ENCODE measurements at places on chromosomes 13 and 19.
A peak's percentile ranks its signal among the peaks of the same experiment; 100 is the strongest.

DNA sequence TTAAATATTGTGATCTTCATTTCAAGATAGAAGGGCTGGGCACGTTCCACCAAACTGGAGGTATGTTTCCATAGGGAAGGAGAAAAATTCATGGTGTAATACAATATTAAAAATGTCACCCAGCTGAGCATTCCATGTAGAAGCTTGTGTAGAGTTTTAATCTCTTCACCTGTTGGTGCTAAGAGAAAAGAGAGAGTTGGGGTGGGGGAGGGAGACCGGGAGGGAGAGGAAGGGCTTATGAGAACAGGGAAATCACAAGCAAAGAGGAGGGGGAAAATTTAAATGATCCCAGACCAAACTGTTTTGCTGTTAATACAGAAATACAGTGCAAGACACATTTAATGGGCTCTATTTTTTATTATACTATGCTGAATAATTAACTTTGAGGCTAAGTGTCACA lies 345.8 kb downstream of the ZNF536 start:
- no peak for DNase-seq

GRCh38 chr19:19782783-19783182 lies 38.8 kb downstream of the ZNF506 start:
- no peak for DNase-seq

GRCh38 chr13:29676535-29676934 lies 81.0 kb upstream of the SLC7A1 start:
- no peak for DNase-seq

DNA sequence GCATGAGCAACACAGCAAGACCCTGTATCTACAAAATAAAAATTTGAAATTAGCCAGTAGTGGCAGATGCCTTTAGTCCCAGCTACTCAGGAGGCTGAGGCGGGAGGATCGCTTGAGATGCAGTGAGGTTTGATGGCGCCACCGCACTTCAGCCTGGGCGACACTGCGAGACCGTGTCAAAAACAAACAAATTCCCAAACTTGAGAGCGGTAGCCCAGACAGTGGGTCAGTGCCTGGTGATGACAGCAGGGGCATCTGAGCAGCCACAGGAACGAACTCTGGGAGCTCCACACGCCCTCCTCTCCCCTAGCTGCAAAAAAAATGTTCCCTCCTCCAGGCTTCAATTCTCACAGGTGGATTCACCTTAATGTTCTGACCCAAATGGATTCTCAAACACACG lies 14.1 kb downstream of the ZNF490 start:
- no peak for DNase-seq

DNA sequence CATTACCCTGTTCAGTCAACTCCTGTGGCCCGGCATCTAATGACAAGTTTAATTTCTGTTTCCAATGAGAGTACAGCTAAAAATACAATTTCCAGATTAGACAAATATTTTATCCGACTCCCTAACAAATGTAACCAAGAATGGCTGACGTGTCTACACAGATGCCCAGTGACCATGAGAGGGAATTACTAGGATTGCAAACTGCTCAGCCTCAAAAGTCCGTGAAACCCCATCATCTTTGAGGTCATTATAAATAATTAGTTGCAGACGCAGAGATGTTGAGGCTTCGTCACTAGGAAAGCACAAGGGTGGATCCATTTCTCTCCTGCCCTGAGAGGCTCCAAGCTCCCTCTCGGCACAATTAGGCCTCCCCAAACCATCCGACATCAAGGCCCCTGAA lies 104.1 kb upstream of the ZNF507 start:
- DNase-seq = no peak

- DNase-seq = no peak
These were observed 53.2 kb downstream of the CELF5 start for GRCh38 chr19:3277649-3278048.

GRCh38 chr19:5563008-5563431 lies 4.7 kb downstream of the TINCR start:
- no peak for DNase-seq

- DNase-seq = no peak
These were observed 10.9 kb downstream of the ZNF264 start for GRCh38 chr19:57202160-57202559.

DNA sequence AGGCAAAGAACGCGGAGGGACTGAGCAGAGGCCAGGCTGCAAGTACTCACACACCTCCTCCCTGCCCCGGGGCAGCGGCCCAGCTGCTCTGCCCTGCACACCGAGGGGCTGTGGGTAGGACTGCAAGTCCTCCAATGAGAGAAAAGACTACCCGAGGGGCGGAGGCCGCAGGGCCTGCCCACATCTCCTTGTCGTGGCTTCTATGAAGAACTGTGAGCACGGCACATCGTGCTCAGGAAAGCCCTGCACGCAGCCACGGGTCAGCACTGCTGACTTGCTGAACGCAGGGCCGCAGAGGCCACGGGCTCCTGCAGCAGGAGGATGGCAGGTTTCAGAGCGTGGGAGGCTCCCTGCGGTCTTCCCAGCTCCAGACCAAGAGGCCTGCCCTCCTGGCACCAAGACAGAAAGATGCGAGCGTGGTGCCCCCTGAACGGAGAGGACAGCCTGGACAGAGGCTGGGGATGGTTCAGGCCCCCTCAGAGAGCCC lies 37.4 kb downstream of the CEBPG start:
- DNase-seq = no peak

- DNase-seq = no peak
These were observed 76.0 kb downstream of the ZNF557 start for GRCh38 chr19:7145494-7145893.

- DNase-seq = no peak
These were observed 2.9 kb downstream of the PLEKHG2 start for GRCh38 chr19:39415111-39416046.

DNA sequence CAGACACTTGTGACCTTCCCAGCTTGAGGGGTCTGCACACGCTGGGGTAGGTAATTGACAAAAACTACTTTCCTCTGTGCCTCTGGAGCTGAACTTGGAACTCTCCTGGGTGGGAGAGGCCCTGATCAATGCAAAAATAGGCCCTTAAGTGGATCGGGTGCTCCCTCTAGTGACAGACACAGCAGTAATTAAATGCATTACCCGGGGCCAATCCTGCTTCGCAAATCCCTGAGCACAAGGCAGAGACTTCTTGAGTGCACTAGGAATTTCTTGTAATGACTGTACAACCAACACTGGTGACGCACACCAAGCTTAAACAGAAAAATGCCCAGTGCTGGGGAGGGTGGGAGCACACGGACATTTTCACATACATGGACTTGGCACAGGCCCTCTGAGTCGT lies 10.6 kb upstream of the UBE2S start:
- DNase-seq = no peak

DNA sequence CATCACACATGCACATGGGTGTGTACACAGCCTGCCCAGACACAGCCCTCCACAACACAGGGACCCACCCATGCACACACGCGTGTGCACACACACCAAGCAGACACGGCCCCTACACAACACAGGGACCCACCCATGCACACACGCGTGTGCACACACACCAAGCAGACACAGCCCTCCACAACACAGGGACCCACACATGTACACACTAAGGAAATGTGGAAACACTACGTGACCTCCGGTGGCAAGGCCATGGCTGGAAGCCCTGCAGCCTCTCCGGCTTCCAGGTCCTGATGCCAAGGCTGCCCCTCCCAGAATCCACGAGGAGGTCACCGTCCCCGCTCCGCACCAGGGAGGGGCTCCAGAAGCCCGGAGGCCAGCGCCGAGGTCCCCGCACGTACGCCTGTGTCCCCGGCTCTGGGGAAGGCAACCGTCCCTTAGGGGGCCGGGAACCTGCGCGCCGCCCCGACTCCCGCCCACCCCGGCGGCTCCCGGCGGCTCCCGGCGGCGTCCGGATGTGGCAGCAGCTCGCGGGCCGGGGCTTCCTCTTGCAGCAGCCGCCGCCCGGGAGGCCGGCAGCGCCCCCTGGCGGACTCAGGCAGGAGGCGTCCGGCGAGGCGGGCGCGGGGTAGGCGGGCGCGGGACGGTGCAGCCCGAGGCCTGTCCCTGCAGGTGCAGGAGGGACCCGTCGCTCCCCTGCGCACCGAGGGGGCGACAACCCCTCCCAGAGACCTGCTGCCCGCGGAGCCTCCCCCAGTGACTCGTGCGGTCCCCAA lies 29.8 kb upstream of the GRTP1 start:
- peak; percentile 31 for DNase-seq

- DNase-seq = no peak
These were observed 18.1 kb upstream of the NDUFS7 start for GRCh38 chr19:1365319-1366269.

DNA sequence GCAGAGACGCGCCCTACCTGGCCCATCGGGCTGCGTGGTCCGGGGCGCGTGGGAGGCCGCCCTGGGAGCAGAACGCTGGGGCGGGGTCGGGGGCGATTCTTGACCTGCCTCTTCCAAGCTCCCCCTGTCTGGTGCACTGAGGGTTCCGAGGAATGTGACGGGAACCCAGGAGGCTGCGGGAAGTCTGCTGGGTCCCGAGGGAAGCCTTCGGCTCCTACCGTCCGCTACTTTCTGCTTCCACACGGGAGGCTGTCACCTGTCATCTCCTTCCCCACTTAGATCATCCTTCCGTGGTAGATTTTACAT lies 781 bp upstream of the SPRYD7 start:
- DNase-seq = no peak

DNA sequence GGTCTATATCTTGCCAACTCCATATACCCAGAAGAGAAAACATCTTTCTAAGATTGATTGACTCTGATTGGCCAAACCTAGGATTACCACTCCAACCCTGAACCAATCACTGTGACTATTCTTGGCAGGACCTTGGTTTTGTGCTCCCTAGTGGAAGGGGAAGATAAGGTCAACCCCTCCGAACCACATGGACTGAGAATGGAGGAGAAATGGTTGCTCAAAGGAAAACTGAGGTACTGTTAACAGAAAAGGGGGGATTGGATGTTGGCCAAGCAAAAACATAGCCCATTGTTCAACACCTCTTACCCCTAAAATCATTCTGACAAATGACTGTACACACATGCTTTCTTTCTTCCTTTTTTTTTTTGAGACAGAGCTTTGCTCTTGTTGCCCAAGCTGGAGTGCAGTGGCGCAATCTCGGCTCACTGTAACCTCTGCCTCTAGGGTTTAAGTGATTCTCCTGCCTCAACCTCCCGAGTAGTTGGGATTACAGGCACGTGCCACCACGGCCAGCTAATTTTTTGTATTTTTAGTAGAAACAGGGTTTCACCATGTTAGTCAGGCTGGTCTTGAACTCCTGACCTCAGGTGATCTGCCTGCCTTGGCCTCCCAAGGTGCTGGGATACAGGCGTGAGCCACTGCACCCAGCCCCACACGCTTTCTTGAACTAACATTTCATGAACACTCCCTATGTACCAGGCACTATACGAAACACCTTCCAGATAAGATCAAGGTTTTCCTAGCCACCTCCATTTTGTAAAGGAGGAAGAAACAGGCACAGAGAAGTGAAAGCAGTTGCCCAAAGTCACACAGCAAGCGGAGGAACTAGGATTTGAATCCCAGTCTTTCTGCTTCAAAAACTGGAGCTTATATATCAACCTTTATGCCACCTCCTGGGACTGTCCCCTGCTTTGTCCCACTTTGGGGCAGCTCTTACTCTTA lies 6.5 kb downstream of the MEIOSIN start:
- DNase-seq = no peak

GRCh38 chr19:33306853-33307792 lies 4.8 kb upstream of the CEBPA start:
- no peak for DNase-seq

GRCh38 chr13:104411141-104411765 lies 1345.0 kb upstream of the SLC10A2 start:
- DNase-seq = no peak

DNA sequence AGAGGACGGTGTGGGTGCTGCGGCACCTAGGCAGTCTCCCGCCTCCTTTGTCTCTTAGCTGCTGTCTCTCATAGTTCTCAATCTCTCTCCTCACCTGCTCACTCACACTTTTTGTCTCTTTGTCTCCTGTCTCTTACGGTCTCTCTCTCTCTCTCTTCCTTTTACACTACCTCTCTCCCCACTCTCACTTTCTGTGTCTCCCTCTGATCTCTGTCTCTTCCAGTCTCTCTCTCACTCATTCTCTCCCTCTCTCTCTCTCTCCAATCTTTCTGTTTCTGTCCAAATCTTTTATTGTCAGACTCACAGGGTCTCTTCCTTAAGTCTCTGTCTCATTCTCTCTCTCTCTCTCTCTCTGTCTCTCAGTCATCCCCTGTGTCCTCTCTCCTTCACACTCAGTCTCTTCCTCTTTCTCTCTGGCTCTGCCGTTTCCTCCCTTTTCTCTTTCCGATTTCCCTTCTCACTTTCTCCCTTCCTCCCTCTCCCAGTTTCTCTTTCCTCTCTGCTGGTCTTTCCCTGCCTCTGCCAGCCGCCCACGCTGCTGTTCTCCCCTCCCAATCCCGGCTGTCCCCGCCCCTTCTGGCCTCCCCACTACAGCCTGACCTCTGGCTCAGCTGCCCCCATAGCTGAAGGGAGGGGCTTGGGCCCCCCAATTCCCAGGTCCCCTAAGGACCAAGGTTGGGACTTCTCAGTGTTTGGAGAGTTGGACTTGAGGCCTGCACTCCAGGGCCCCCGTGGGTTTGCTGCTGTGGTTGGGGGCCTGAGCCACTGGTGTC lies at the start of gene PLEKHA4:
TSS of gene PLEKHA4 (minus strand) at position 504 of the 773 bp plus-strand sequence. CDS start 997 bp downstream, outside the sequence.
- no peak for DNase-seq

GRCh38 chr19:10961073-10961860 lies 437 bp downstream of the SMARCA4 start:
- no peak for DNase-seq

DNA sequence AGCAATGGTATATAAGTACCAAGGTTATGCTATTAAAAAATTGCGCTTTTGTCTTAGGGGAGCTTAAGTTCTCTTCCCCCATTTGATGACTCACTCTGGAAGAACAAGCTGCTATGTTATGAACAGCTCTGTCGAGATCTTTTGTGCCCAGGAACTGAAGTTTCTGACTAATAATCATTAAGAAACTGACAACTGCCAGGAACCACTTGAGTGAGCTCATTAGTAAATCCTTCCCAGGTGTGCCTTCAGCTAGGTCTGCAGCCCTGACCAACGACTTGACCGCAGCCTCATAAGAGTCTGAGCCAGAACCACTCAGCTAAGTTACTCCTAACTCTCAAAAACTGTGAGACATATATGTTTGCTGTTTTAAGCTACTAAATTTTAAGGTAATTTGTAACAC lies 147.8 kb downstream of the SLITRK6 start:
- DNase-seq = no peak
